Stimulated activated CD8-positive, alpha-beta memory T cell treated with anti-CD3 and anti-CD28 coated beads, Interleukin-7, amount 100 ng/mL, for 1 hour (primary cell): ENCODE measurements at places on chromosomes 12 and 14.

DNA sequence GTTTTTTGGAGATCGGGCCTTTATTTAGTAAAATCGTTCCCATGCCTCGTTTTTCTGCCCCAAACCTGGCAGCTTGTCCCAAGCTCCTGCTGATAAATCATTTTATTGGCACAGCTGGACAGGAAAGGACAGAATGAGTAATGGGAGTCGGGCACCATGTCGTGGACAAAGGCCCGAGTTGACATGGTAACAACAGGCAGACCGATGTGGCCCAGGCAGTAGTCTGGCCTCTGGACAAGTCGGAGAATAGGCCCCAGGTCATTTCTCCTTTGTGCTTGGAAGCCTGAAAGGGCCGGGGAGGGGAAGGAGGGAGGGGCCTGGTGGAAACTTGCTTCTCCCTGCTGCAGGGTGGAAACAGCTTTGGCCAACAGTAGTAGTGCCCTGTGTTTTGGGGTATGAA is 234.9 kb downstream of the SUDS3 start:
- DNase-seq: no peak

DNA sequence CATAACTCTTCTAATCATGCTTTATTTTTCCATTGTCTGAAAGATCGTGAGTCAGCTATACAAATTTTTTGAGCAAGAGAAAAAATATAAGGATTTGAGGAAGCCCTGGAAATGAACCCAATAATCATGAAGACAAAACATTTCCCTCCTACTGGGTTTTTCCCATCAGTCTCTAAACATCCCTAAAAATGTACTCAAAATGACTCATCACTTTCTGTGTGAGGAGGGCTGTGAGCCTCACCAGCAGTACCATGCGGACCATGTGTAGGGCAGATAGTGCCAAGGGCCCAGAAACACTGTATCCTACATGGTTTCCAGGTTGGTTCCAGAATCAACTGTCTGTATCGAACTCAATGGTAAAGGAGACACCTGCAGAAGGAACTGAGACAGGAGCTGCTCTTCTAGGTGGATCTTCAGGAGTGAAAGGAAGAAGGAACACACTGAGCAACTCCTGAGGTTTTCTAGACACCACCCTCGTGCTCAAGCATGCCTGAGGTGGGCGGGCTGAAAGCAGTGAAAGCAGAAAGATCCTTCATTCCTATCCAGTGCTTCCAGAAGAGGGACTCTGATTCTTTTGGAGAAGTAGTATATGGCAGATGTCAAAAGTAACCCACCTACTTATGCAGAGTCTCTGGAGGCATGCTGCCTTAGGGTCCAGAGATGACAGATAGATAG is 48.6 kb upstream of the RHOJ start:
- DNase-seq: no peak

- no peak for DNase-seq
Measured at GRCh38 chr14:52153939-52154338, 85.1 kb upstream of the NID2 start.

DNA sequence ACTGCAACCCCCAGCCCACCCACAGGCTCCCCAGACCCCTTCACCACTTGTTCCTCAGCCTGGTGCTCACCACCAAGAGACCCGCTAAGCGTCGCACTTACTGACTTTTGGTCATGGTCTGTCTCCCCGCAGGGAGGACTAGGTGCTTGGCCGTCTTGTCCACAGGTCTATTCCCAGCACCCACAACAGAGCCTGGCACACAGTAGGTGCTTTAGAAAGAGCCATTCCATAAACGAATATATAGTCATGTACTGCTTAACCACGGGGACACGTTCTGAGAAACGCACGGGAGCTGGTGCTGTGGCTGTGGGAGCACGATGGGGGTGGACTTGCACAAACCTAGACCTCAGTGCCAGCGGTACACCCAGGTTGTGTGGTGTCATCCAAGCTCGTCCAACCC is 34.0 kb downstream of the NCOR2 start:
- no peak for DNase-seq

- DNase-seq: no peak
Measured at GRCh38 chr12:92465786-92466295, 236.9 kb upstream of the PLEKHG7 start.
